Activated T-helper 1 cell treated with anti-CD3 and anti-CD28 coated beads, Interleukin-2, amount 50 U/mL, for 16 hours (primary cell): ENCODE measurements at places on chromosomes 16 and 17.

- no peak for DNase-seq
Measured at GRCh38 chr17:50636804-50637195, 2.1 kb downstream of the ABCC3 start.

GRCh38 chr16:3144321-3144983 is 9.6 kb downstream of the ZNF213 start:
- DNase-seq, result no peak

DNA sequence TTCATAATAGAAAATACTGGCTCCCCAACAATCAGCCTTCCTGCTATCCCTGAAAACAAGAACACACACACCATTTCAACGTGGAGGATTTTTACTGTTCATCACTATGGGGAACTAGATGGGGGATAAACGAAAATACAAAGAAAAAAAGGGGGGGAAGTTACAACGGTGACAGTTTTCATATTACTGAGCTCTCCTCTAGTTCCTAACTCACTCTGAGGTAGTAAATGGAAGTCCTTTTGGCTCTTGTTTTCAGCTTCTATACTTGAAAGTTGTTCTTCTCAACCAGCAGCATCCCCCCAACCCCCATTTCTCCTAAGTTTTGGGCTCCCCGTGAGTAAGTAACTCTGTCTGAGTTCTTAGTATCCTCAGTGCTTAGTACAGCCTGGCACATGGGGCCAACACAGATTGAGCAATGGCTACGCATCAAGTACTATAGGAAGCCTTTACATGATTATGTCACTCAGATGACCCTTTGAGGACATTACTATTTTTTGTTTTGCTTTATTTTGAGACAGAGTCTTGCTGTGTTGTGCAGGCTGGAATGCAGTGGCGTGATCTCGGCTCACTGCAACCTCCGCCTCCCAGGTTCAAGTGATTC is 4.2 kb upstream of the CORO7 start:
- no peak for DNase-seq

- DNase-seq, result no peak
Measured at GRCh38 chr16:87524407-87524806, 31.6 kb upstream of the ZCCHC14 start.

DNA sequence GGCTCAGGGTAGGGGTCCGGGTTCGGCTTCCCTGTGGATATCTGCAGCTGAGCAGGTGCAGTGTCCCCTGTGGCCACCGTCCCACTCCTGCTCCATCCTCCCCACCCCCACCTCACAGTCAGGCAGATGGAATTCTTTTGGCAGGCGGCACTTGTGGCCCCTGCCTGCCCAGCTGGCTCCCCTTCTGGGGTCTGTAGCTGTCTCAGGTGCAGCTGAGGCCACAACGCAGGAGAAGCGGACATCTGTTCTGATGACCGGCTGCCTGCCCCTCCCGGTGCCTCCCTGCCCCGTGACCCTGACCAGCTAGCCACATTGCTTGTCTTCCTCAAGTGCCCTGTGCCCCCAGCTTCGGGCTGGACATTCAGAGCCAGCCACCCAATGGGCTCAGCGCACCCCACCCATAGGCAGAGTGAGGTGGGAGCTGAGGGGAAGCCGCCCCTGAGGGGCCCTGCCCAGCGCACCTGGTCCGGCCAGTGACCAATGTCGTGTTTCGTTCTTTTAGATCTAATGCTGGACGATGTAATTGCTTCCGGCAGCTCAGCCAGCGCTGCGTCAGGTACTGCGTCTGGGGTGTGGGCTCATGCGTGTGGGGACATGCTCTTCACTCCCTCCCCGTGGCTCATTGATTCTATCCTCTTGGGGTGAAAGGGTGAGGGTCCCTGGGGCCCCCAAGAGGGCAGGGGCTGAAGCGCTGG is 25.2 kb upstream of the ABCC3 start:
- DNase-seq, result no peak

GRCh38 chr17:65270499-65271253 is 133.5 kb downstream of the RGS9 start:
- no peak for DNase-seq

- no peak for DNase-seq
Measured at GRCh38 chr16:75238132-75238852, 13.1 kb downstream of the BCAR1 start.

DNA sequence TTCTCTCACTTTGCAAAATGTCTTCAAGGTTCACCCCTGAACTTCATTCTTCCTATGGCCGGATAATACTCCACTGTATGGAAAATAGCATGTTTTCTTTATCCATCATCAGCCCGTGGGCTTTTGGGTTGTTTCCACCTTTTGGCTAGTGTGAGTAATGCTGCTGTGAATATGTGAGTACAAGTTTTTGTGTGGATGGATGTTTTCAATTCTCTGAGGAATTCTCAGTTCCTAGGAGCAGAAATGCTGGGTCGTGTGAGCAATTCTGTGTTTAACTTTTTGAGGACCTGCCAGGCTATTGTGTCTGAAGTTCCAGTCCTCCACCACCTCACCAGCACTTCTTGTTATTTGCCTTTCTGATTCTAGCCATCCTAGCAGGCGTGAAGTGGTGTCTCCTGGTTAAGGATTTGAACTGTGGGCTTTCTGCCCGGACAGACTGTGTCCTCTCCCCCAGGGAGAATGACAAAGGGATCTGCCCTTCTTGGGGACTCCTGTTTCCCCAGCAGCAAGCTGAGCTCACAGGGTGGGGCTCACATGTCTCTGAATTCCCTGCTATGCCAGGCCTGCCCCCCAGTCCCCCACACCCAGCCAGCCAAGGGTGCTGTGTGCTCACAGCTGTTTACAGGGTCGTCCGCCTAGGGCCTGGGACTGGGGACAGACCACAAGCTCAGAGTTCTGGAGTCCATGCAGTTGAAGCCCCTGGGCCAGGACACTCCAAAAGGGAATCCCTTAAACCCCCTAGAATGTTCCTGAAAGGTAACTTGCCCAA is 92.2 kb upstream of the CIBAR2 start:
- no peak for DNase-seq

DNA sequence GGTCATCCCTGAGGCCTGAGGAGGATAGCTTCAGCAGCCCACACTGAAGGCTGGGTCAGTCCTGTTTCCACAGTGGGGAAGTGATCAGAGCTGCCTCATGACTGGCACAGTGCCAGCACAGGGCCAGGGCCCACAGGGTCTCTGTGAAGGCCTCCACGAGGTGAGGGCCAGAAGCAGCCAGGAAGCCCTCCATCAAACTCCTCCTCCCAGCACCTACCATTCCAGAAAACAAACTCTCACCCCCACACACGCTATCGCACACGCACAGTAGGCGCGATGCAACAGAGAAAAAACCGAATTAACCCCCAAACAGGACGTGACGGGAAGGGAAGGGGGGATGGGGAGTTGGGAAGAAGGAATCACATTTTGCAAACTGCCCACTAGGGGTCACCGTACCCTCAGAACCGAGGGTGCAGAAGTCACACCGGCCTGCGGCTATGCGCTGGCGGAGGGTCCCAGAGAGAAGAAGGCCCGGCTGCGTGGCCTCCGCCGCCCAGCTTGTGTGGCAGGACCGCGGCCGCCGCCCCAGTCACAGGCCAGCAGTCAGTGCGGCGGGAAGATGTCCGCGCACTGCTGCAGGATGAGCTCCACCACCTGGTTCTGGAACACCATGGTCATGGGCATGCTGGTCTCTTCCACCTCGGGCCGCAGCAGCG is 37.6 kb downstream of the ARHGAP27 start:
- no peak for DNase-seq
